ENCODE measurements at places on chromosomes 6 and 20.

DNA sequence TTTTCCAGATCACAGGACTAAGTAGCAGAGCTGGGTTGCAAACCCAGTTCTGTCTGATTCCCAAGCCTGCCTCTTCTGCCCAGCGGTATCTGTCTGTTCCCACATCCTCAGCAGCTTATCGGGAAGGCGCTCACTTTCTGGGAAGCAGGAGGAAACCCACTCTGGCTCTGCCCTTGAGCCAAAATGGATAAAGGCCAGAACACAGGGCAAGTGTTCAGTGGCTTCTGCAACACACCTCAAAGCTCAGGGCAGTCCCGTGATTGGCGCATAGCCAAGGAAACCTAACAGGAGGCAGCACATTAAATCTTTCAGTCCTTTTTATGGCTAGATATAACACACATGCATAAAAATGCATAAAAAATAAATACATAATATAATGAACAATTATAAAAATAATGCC is 262.2 kb downstream of the NRN1 start:
- peak; percentile 57 for DNase-seq

GRCh38 chr6:44073612-44074438 is 53.4 kb downstream of the MRPL14 start:
- no peak for DNase-seq

DNA sequence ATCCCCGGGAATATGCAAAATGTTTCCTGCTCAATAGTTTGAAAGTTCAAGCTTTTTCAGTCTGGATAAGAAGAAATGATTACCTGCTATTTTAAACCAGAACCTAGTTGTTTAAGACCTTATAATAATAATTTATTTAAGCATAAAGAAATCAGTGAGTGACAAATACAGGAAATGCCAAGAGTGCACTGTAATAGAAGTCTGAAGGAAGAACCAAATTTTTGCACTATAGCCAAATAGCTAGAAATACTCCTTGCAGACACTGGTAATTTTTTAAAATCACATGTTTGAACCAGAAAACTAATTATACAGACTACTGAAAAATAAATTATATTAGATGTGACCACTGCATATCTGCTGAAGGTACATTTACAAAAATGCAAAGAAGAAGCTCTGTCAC is 93.2 kb downstream of the MMS22L start:
- no peak for DNase-seq

- no peak for DNase-seq
Measured at GRCh38 chr6:134343066-134343465, 25.2 kb upstream of the SGK1 start.

DNA sequence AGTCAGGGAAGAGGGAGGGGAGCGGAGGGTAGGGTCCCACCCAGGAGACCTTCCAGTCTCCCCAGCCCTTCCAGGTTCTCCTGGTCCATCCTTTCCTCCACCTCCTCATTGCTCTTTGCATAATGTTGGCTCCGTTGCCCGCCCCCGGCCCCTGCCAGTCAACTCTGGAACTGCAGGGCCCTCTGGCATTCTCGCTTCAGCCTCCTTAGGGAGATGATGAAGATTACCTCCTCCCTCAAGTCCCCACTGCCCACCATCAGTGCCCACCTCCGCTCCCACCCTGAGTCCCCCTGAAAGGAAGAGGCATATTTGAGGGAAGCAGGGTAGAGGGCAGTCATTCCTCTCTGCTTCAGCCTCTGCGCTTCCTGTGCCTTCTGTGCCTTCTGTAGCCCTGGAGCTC is 8.5 kb downstream of the TMEM63B start:
- no peak for DNase-seq

DNA sequence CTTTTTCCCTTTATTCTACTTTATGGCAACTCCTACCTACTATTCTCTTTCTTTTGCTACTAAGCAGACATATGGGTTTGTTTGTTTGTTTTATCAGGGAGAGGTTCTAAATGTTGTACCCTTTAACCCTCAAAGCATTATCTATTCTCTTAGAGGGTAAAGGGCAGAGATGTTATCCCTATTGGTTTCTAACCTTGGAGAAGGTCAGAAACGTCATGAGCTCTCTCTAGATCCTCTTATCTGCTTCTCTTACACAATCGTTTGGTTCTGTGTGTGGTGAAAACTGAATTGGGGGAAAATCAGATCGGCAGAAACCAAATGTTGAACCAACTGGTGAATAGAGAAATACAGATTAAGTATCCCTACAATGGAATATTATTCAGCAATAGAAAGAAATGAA is 6.4 kb upstream of the MPC1 start:
- DNase-seq, result no peak

DNA sequence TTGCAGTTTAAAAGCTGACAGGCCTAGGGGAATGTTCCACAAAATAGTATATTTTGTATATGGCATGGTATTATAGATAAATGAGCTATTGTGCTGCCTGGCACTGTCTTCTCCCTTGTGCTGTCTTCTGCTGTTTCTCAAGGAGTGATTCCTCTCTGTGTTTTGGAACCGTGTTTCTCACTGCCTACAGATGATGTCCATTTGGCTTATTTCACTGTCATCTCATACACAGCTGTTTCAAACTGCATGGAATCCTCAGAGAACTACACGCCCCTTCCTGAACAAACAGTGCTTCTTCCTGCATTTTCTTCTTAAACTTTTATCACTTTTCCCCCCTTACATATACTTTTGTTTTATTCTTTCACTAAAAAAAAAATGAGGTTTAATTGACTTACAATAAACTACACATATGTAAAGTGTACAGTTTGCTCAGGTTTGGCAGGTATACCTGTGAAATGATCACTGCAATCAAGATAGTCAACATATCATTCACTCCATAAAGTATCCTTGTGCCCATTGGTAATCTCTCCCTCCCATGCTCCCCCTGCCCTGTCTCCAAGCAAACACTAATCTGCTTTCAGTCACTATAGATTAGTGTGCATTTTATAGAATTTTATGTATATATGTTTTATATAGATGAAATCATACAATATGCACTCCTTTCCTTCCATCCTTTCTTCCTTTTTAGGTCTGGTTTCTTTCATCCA is 43.0 kb downstream of the CBFA2T2 start:
- DNase-seq, result no peak

- DNase-seq, result no peak
Measured at GRCh38 chr20:23049201-23050075, at the start of gene THBD. Gene THBD (minus strand): TSS chr20:23049672. CDS start chr20:23049504, 168 bp downstream.

DNA sequence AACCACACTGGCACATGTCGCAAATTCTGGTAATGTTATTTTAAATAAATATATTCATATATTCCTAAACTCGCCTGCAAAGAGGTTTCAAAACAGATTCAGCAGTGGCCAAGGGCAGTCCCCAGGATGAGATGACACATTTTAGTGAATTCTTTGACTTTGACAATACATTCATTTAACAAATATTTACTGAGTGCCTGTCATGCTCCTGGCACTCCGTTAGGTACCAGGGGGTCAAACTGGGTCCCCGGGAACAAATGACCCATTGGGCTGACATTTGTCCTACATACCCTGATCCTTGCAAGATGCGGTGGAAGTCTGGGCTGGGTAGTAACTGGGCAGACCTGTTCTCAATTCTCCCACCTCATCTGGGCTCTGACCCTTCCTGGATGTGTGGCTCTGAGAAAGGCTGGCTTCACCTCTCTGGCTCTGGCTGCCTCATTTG is 74.9 kb downstream of the FYN start:
- no peak for DNase-seq

DNA sequence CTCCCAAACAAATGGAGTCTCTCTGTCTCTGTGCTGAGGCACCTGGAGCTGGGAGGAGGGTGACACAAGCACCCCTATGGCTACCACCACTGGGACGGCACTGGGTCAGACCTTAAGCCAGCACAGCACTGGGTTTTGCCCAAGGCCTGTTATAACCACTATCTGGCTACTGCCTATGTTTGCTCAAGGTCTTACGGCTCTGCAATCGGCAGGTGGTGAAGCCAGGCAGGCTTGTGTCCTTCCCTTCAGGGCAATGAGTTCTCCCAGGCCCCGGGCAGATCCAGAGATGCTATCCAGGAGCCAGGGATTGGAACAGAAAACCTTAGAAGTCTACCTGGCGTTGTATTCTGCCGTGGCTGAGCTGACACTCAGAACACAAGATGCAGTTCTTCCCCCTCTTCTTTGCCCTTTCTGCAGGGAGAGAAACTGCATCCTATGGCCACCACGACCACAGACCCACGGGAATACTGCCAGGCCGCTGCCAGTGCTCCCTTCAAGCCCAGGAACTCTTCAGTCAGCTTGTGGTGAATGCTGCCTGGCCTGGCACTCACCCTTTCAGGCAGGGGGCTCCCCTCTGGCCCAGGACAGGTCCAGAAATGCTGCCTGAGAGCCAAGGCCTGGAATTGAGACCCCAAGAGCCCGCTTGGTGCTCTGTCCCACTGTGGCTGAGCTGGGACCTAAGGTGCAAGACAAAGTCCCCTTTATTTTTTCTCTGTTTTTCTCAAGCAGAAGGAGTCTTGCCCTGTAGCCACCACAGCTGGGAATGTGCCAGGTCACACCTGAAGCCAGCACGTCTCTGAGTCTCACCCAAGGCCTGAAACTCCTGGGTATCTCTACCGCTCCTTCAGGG is 67.0 kb upstream of the FRMD1 start:
- DNase-seq, result no peak

DNA sequence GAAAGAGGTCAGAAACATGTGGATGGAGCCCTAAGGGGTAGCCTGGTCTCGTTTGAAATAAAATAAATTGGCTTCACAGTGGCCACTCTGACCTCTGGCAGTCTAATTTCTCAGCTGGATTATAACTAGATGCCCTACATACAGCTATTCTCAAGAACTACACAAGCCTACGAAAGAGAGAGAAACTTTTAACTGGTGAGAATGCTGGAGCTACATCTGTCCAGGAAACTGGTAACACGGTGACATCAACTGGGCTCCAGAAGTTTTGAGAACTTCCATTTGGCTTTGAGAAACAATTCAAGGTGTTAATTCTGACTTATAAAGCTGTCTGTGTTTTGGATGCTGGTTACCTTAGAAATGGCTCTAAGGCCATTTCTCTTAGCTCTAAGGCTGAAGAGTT is 187.3 kb upstream of the TENT5A start:
- DNase-seq, result no peak

- no peak for DNase-seq
Measured at GRCh38 chr20:58308680-58309527, 611 bp upstream of the RAB22A start.

GRCh38 chr20:51428401-51429143 is 113.9 kb downstream of the NFATC2 start:
- DNase-seq, result no peak

- DNase-seq, result no peak
Measured at GRCh38 chr20:10488534-10488933, 53.4 kb downstream of the SLX4IP start.

DNA sequence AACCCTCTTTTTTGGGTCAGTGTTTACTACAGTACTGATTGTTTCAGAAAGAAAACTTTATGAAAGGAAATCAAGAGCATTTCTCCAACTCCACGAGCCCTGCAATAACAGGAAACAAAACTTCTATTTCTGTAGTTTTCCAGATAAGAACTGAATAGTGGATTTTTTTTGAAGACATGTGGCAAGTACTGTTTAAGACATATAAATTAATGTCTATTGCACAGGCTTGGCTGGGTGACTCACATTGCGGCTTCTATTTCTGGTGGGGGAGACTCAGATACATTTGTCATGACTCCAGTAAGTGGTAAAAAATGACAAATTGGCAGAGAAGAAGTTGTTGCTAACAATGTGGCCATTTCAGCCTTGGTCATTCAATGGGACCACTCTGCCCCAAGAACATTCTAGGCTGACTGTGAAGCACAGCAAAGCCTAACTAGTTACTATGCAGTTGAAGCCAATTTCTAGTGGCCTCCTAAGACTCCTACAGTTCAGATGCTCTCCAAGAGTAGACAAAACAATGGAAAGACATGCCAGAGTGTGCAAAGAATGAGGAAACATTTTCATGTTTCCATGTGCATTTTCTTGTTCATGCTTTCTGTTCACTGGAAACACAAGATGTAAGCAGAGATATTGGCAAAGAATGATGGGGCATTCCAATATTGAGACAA is 200.9 kb downstream of the EDN1 start:
- no peak for DNase-seq
